Fibroblast of skin of scalp (primary cell): ENCODE measurements at places on chromosomes 1 and 21.

DNA sequence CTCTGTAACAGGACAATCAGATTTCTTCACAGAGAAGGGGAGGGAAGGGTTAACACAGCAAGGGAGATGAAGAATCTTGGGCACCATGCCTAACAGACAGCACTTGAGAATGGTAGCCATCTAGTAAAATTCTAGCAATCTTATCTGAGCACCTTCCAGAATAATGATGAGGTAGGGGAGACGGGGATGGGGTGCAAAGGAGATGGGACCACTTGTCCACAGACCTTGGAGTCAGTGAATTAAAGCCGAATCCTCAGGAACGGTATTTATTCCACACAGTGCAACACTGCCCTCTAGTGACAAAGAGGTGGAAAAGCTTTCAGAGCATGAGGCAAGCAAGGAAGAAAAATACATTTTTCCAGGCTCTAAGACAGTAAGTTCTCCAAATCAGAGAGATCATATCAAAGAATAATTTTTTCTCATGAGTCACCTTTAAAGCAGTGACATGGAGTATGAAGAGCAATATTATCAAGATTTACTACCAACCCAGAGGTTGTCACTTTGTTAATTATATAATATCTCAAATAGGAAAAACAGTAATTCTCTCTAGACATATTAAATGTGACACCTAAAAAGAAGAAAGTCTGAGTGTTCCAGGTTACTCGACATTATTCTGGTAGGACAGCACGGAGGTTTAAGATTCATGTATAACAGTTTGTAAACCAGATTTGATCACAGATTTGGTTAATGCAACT is 43.3 kb upstream of the LPAR3 start:
- peak; percentile 69 for DNase-seq

DNA sequence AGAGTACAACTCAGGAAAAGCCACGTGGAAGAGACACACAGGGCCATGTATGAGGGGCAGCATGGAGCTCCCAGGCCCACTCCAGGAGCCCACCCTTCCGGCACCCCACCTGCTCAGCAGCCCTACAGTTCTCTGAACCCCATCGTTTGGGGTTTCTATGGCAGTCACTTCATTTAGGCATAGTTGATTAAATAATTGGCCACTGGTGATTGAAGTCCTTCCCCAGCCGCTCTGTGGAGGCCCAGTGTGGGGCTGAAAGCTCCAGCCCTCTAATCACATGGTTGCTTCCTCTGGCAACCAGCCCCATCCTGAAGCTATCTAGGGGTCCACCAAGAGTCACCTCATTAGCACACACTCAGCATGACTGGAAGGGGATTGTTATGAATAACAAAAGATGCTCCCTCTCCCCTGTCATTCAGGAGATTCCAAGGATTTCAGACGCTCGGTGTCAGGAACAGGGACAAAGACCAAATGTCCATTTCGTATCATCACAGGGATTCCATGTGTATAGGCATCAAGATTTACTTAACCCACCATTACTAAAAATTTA is 12.2 kb upstream of the S100A7A start:
- no peak for DNase-seq

- peak; percentile 54 for DNase-seq
Measured at GRCh38 chr21:39715804-39716397, 29.1 kb upstream of the IGSF5 start.

DNA sequence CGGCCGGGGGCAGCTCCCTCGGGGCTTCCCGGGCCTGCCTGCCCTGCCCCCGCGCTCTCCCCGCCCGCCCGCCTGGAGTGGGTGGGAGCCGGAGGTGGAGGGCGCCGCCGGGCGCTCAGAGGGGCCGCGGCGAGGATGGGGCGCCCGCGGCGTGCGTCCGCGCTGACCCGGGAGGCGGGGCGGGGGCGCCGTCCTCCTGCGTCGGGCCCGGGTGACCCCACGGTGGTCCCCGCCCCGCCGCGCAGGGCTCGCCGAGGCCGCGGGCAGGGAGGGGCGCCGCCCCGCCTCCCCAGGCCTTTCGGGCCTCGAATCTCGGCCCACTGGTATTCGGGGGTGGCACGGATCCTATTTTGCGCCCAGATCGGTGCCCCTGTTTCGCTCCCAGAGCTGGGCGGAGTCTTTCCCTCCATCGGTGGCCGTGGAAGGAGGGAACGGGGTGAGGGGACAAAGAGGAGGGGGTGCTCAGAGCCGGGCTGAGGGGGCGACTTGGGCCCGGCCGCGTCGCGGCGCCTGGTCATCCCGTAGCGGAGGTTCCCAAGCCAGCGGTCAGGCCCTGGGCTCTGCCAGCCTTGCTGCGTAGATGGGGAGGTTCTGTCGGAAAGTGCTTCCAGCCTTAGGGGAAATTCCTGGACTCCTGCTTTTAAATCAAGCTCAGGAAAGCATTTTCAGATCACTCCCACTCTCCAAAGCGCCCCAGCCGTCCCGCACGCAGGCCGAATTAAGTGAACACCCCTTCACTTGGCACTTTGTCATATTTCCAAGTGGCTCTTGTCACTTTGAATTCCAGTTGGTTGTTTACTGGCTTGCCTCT is 545 bp downstream of the PATJ start:
- DNase-seq = peak; percentile 40

- peak; percentile 38 for DNase-seq
Measured at GRCh38 chr1:70411360-70411844, 334 bp downstream of the CTH start.

GRCh38 chr1:227429447-227430359 is 111.4 kb upstream of the CDC42BPA start:
- peak; percentile 80 for DNase-seq

GRCh38 chr1:226845624-226846023 is 24.8 kb upstream of the PSEN2 start:
- DNase-seq = no peak

- DNase-seq = peak; percentile 17
Measured at GRCh38 chr1:77063118-77063517, 156.1 kb downstream of the PIGK start.
